ENCODE measurements at places on chromosomes 3 and 15.

GRCh38 chr3:101102678-101103296 lies 109.6 kb upstream of the ABI3BP start:
- DNase-seq, result no peak

GRCh38 chr3:177290633-177291032 lies 93.4 kb upstream of the TBL1XR1 start:
- no peak for DNase-seq

GRCh38 chr3:32872487-32873382 lies 54.9 kb downstream of the TRIM71 start:
- peak; percentile 40 for DNase-seq

DNA sequence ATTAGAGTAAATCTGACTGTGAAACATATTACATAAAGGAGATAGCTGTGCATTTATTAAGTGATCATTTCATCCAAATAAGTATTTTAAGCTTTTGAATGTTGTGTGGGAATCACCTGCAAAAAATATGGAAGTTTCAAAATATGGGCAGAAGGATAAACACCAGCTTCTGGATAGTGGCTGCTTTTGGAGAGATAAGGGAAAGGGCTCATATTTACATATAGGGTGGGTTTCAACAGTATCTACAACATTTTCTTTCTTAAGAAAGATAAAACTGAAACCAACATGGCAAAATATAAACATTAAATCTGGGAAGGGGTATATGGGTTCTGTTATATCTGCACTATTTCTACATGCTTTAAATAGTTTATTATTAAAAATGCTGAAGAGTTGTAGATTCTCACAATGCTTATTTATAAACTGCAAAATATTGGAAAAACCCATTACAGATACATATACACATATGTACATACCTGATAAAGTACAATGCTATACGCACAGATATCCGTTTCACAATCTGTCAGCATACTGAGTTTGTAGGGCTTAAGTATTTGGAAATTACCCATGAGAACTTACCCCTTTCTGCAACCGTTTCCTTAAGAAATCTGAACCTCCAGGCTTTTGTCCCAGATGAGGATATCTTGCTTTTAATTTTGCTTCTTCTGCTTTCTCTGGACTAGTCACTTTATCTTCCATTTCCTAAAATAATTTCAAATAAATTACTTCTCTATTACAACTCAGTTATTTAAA lies 12.1 kb downstream of the ARPP19 start:
- no peak for DNase-seq

DNA sequence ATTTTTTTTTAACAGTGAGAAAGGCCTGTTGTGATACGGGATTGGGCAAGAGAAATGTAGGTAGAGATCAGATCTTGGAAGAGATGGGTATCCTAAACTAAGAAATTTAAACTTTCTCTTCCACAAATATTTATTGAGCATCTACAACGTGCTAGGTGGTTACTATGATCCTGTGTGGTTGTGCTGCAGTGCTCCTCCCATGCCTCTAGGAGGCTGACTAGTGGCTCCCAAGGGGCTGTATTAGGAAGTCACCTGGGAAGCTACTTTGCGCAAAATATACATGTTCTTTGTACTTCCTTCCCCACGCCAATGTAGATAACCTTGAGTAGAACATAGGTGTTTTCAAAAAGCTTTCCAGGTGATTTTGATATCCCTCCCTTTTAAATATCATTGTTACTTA lies 27.2 kb downstream of the USP3 start:
- DNase-seq, result no peak

All from NCI-H1092 treated with DMSO at 0.1 percent for 48 hours (cell line).